Upper lobe of left lung (tissue), 6 donors: ENCODE measurements at places on chromosomes 7 and 10.
A peak's percentile ranks its signal among the peaks of the same experiment; 100 is the strongest.

DNA sequence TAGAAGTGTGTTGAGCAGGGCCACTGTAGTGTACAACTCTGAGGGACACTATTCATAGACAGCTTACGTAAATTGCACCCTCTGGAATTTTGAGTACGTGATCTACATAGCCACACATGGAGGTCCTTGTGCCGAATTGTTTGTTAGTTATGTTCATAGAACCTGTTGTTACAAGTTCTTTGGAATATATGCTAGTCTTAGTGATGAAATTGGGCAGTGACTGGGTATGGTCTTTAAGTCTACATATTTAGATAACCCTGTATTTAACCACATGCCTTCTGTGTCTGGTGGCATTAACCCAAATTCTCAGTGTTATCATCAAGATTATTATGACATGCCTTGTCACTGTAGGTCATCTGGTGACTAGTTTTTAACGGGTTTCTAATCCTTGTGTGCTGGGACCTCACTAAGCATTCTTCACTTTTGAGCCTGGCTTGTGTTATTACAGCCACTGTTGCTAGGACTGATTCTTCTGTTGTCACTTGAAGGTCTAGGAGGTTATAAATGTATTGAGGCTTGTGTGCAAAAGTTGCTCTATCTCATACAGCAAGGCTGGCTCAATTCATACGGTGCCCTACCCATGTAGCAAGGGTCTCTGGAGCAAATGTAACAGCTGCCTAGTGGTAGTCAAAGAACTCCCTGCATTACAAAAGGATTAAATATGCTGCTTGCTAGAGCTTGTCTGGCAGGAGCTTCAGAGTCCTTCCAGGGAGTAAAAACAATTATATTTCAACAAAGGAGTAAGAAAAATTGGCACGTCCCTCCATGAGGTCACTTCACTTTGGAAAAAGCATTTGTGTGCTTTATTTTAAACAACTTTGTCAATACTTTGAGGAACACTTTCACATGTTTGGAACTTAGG, 65.4 kb downstream of the CDK14 start:
- peak overlapping the region; percentile 34 for H3K27ac ChIP-seq
- no peak for DNase-seq
- H3K27me3 ChIP-seq, result no peaks in the 10 kb centered on the region
- no peaks in the 10 kb centered on the region for H3K36me3 ChIP-seq

DNA sequence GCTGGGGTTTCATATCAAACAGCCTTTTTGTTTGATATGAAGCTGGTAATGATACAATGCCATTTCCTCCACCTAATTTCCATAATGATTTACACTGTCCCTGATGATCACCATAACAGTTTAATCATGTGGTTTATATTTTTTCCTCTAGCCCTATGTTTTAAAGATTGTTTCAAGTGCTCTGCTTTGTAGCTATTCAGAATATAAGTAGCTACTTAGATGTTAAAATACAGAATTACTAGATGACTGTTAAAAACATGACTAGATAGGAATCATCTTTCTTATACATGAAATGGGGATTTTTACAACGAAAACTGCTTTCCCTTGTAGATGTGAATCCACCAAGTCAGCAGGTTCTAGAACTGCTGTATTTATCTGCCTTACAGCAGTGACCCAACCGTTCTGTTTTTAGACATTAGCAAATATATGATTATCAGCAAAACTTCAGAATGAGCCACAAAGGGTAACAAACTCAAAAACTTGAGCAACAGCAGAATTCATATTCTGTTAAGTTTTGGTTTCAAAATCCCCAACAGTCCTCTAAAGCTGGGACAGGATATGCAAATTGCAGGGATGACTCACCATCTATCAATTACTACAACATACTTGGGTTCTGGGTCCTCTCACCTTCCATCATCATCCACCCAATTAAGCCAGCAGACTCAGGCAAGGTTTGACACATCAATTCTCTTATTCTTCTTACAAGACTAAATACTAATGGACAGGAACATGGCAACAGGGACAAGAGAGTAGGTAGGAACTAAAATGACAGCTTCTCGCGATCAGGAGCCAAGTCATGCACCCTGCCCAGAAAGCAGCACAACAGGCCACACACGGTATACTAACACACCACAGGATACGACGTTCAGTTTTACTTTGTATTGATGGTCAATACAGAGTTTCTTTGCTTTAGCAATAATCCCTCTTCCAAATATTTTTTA, 83.9 kb downstream of the PIP4K2A start:
- peaks cover 25% of the 10 kb centered on the region for H3K4me1 ChIP-seq
- no peak overlapping the region for H3K4me3 ChIP-seq
- no peaks in the 10 kb centered on the region for H3K27me3 ChIP-seq
- H3K36me3 ChIP-seq, result no peaks in the 10 kb centered on the region
- DNase-seq, result no peak

DNA sequence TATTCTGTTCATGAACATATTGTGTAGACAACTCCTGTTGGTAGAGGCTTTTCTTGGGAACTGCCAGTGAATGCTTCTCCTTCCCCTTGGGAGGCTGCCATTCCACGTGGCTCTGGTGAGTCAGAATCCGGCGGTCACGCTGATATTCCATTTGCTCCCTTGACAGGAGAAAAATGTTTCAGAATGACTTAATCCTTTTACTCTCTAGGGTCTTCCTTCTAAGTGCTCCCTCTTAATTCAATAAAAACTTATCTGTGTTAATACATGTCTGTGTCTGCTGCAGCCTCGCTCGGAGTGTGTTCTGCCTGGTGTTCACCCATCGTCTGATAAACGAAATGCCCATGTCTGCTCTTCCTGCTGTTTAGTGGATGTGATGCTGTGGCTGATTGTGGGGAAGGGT, 278.6 kb downstream of the ARHGAP12 start:
- peak overlapping the region; percentile 23 for H3K27ac ChIP-seq
- H3K36me3 ChIP-seq, result no peaks in the 10 kb centered on the region
- no peaks in the 10 kb centered on the region for H3K27me3 ChIP-seq

DNA sequence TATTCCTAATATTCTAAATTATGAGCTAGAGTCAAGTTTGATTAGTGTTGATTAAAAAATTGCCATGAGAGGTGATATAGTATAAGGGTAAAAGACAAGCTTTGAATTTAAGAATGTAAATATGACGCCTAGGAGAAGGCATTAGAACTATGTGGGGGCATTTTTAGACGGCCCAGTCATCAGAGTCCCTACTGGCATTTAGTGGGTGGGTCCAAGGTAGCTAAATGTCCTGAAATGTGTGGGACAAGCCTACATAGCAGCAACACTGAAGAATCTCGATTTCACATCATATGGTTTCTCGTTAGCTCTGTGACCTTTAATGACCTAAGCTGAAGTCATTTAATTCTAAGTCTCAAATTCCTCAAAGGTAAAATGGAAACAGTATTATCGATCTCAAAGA, 133.5 kb downstream of the SGMS1 start:
- no peaks in the 10 kb centered on the region for H3K27me3 ChIP-seq
- no peaks in the 10 kb centered on the region for H3K4me1 ChIP-seq
- H3K4me3 ChIP-seq, result no peak overlapping the region
- H3K27ac ChIP-seq, result no peak overlapping the region
- DNase-seq, result no peak
- H3K36me3 ChIP-seq, result no peaks in the 10 kb centered on the region

GRCh38 chr7:138204285-138204981, 128.2 kb downstream of the AKR1D1 start:
- no peak overlapping the region for H3K4me3 ChIP-seq
- H3K4me1 ChIP-seq, result no peaks in the 10 kb centered on the region
- no peak for DNase-seq
- H3K36me3 ChIP-seq, result no peaks in the 10 kb centered on the region
- H3K27me3 ChIP-seq, result no peaks in the 10 kb centered on the region

- no peaks in the 10 kb centered on the region for H3K27me3 ChIP-seq
- H3K4me1 ChIP-seq, result no peaks in the 10 kb centered on the region
- no peaks in the 10 kb centered on the region for H3K36me3 ChIP-seq
Measured at GRCh38 chr10:7933262-7933661, 115.0 kb downstream of the TAF3 start.

DNA sequence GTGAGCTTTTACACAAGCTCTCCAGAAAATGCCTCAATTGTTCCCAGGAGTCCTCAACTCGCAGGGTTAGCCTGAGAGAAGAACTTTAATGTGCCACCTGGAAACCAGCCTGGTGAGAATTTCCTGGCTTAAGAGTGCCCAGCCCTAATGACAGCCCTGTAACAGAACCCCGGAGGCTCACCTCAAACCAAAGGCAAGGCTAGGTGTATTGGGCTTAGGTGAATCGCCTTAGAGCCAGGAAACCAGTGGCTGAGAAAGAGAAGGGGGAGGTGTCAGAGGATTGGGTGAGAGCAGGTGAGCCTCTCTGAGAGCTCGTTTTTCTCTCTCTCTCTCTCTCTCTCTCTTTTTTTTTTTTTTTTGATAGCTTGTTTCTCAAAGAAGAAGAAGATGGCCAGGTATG, 7.3 kb downstream of the OCM2 start:
- no peak overlapping the region for H3K27ac ChIP-seq
- no peak overlapping the region for H3K4me3 ChIP-seq
- no peaks in the 10 kb centered on the region for H3K36me3 ChIP-seq
- DNase-seq, result no peak

- DNase-seq, result no peak
- no peak overlapping the region for H3K27ac ChIP-seq
- H3K36me3 ChIP-seq, result no peaks in the 10 kb centered on the region
- no peaks in the 10 kb centered on the region for H3K27me3 ChIP-seq
Measured at GRCh38 chr7:15199482-15199881, 296.9 kb upstream of the DGKB start.

DNA sequence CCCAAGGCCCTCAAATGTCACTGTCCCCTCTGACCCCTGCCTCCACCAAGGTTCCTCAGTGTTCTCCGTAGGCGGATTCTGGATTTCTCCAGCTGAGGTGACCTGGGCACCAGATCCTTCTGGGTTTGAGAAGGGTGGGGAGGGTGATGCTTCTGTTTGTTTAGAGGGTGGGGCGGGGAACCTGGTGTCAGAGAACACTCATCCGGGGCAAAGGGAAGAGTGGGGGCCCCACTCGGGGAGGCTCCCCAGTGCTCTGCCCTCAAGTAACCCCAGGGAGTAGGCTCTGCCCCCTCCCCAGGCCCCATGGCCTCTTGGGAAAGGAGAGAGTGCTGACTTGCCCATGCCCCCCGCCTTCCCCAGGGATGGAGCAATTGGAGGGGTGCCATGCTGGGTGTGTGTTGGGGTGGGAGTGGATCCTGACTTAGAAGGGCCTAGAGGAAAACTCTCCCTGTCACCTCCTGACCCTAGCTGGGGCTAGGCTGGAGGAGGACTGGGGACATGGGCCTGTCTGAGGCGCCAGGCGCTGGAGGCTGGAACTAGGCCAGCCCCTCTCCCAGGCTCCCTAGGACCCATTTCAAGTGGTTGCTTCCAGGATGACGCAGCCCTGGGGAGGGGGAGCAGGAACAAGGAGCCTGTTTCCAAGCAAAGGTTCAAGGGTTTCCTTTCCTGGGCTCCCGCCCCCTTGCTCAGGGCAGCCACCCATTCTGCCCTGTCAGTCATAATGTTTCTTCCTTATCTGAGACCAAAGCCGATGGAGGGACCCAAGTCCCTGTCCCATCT, 27.9 kb downstream of the KAZALD1 start:
- peaks cover 10% of the 10 kb centered on the region for H3K27me3 ChIP-seq
- DNase-seq, result no peak
- no peak overlapping the region for H3K4me3 ChIP-seq
- H3K27ac ChIP-seq, result no peak overlapping the region
- no peaks in the 10 kb centered on the region for H3K4me1 ChIP-seq

- no peaks in the 10 kb centered on the region for H3K27me3 ChIP-seq
- H3K27ac ChIP-seq, result no peak overlapping the region
- no peak for DNase-seq
- no peak overlapping the region for H3K4me3 ChIP-seq
- no peaks in the 10 kb centered on the region for H3K4me1 ChIP-seq
Measured at GRCh38 chr10:1552881-1553670, 184.2 kb downstream of the ADARB2 start.

DNA sequence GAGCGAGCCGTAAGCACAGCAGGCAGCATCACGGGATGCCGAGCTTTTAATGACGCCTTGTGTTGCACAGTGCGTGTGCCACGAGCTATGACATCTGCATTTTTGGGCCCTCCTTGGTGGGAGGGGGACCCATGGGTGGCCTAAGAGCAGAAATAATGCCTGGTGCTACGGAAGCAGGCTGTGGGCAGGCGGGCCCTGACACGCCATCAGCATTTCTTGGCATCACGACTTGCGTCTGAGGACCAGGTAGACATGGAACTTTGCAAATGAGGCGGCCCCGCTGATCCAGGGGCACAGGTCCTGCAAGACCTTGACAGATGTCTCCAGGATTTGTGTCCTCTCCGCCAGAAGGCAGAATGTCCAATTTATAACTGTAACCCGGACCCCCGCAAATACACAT, 117.8 kb upstream of the RNF32 start:
- H3K27ac ChIP-seq, result no peak overlapping the region
- H3K4me3 ChIP-seq, result no peak overlapping the region
- no peaks in the 10 kb centered on the region for H3K4me1 ChIP-seq
- no peak for DNase-seq

DNA sequence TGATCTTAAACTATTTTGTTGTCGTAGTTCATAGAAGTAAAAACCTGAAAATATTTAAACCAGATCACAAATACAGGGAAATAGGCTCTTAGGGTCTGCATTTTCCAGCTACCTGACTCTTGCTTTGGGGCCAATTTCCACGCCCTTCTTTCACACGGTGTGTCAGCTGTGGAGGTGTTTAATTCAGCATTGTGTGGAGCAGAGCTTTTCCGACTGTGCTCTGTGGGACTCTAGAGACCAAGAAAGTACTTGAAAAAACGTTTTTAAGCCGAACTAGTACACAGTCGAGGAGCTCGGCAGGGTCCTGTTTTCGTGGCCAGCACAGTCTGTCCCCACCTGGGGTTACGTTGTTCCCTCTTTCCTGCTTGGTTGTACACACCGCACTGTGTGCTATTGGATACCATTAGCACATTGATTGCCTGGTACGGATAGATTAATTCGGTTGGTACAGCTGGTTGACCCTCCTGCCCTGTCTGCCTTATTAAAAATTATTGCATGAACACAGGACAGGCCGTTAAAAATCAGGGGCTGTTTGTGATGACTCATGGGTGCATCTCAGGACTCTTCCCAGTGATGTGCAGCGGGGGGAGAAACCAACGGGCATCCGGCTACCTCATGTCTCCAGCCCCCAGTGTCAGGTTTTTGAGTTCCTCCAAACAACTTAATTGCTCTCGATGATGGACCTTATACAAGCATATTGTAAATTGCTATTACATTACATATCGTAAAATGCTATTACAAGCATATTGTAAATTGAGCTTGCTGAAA, 80.7 kb upstream of the BTBD16 start:
- H3K36me3 ChIP-seq, result peaks cover 32% of the 10 kb centered on the region
- no peaks in the 10 kb centered on the region for H3K27me3 ChIP-seq
- H3K4me1 ChIP-seq, result peaks cover 7% of the 10 kb centered on the region
- H3K27ac ChIP-seq, result no peak overlapping the region

- H3K4me3 ChIP-seq, result peak overlapping the region; percentile 13
- peaks cover 13% of the 10 kb centered on the region for H3K4me1 ChIP-seq
- no peaks in the 10 kb centered on the region for H3K36me3 ChIP-seq
- peak; percentile 63 for DNase-seq
Measured at GRCh38 chr7:102306916-102307677, 20.4 kb downstream of the SH2B2 start.

- H3K4me1 ChIP-seq, result peaks cover 59% of the 10 kb centered on the region
- peak overlapping the region; percentile 88 for H3K27ac ChIP-seq
- no peaks in the 10 kb centered on the region for H3K36me3 ChIP-seq
- H3K27me3 ChIP-seq, result no peaks in the 10 kb centered on the region
- DNase-seq, result no peak
Measured at GRCh38 chr7:22587322-22587721, 87.3 kb upstream of the STEAP1B start.
